Activated T-cell treated with anti-CD3 and anti-CD28 coated beads, Interleukin-2, amount 50 U/mL, for 72 hours (primary cell): ENCODE measurements at places on chromosomes 1 and 21. TPM values are rescaled to one million over a fixed set of nuclear protein-coding genes. Genes with fewer than 3 reads are reported as not detected.

The MCOLN2 gene
- total RNA-seq: 76.3 TPM

The OLFML2B gene
- not detected for total RNA-seq

The MCOLN3 gene
- 0.74 TPM for total RNA-seq

The CLCNKB gene
- total RNA-seq: not detected

The SH2D1B gene
- not detected for total RNA-seq

- DNase-seq: no peak
Observed at GRCh38 chr1:50174101-50174500, 65.4 kb downstream of the ELAVL4 start.

GRCh38 chr1:44717156-44717555 lies 13.8 kb downstream of the RNU5D-1 start:
- no peak for DNase-seq

DNA sequence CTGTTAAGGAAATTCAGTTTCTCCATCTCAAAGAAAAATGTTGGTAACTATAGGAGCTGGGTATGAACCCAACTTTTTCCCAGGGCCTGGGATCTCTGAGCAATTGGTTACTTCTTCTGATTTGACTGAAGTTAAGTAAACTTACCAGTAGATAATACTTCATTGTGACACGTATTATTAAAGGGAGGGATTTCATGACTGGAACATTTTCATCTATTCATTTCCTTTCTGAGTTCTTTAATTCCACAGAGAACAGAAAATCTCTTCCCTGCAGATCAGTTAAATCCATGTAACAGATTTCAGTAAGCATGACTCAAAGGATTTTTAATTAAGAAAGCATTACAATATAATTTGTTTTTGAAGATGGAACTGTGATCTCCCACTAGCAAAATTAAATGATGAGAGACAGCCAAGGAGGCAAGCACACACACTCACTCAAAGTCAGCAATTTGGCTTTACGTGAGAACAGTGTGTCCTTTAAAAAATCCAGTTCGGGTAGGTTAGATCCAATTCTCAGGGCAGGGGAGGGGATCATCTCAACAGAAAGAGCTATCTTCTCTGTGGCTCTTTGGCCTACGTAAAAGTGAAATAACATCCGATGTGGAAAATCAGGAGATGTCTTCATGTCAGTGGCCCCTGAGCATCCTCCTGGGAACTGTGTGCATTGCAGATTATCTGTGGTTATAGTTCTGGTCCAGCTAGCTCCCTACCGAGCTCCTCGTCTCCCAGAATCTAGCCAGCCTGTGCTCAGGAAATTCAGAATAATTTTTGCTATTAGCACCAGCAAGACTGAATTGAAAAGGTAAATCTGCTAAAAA lies 10.8 kb upstream of the MYOC start:
- DNase-seq: no peak

- DNase-seq: no peak
Observed at GRCh38 chr1:229266832-229267500, 3.9 kb upstream of the RAB4A start.

DNA sequence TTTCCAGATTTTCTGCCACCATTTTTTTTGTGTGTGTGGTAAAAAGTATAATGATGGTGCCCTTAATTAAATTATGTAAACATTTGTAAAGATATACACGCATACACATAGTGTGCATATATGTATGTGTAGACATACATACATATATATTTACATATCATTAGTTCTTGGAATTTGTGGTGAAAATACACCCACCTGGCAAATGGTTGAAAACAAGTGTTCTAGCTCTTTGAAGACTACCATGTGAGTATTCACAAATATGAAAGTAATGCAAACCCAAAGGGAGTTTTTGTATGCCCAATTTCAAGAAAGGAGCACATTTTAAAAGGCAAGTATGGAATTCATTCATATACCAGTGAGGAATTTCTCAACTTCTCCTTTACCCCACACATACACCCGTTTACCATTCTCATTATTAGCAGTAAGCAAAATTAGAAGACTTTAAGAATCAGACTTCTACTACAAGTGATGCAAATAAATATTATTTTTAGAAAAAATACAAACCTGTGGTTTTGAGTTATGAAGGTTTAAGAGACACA lies 8.0 kb downstream of the RABGAP1L start:
- no peak for DNase-seq

- DNase-seq: no peak
Observed at GRCh38 chr1:239263801-239264200, 122.6 kb upstream of the CHRM3 start.

GRCh38 chr1:15231714-15232201 lies 15.3 kb upstream of the FHAD1 start:
- peak; percentile 49 for DNase-seq

GRCh38 chr21:27024301-27024700 lies 57.4 kb upstream of the ADAMTS5 start:
- no peak for DNase-seq

GRCh38 chr1:55150880-55151588 lies 64.1 kb downstream of the USP24 start:
- no peak for DNase-seq

DNA sequence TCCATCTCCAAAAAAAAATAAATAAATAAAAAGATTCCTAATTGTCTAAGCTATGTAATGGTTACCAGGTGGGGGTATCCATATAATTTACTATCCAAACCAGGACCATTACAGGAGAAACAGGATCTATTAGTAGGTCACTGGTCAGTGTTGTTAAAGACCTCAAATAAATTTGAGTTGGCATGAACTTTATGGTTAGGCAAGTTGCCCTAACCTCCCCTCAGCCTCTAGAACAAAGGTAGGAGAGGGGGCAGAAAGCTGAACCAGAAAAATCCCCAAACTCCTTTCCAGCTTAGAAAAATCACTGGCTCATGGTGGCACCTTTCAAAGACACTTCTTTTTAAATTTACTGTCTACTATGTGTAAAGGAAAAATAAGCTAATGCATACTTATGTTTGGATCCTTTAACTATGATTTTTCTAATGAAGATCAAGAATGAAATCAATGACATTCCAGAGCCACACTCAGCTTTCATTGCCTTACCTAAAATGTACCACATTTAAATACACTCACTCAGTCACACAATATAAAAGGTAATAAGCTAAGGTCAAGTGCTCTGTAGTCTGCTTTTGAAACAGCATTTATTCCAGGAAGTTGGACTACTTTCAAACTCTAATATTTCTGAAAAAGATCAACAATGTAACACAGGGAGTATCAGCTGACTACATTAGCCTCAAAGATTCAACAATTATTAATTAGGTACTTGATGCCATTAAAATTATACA lies 13.8 kb downstream of the EIF4G3 start:
- no peak for DNase-seq

- no peak for DNase-seq
Observed at GRCh38 chr1:157352817-157353408, 199.4 kb downstream of the FCRL5 start.

- no peak for DNase-seq
Observed at GRCh38 chr1:204348242-204348641, 11.5 kb downstream of the PLEKHA6 start.

GRCh38 chr1:204361341-204361771 lies 1.6 kb upstream of the PLEKHA6 start:
- DNase-seq: no peak

DNA sequence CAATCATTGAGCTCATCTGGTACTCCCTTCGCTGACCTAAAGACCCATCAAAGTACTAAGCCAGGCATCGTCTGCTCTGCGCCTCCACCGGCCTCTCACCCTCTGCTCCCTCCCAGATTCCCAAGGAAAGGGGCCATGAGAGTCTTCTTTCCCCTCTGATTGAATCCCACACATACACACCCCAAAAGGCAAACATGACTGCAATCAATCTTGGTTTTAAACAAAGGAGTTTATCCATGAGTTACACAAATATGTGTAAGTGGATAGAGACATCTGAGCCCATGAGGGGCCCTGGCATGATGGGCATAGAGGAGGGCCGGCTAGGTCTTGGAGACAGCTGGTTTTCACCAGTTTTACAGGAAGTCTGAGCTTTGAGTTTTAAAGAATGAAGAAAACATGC lies 50.9 kb downstream of the CAPN2 start:
- DNase-seq: no peak

GRCh38 chr1:231020816-231021215 lies 19.2 kb downstream of the FAM89A start:
- DNase-seq: no peak

DNA sequence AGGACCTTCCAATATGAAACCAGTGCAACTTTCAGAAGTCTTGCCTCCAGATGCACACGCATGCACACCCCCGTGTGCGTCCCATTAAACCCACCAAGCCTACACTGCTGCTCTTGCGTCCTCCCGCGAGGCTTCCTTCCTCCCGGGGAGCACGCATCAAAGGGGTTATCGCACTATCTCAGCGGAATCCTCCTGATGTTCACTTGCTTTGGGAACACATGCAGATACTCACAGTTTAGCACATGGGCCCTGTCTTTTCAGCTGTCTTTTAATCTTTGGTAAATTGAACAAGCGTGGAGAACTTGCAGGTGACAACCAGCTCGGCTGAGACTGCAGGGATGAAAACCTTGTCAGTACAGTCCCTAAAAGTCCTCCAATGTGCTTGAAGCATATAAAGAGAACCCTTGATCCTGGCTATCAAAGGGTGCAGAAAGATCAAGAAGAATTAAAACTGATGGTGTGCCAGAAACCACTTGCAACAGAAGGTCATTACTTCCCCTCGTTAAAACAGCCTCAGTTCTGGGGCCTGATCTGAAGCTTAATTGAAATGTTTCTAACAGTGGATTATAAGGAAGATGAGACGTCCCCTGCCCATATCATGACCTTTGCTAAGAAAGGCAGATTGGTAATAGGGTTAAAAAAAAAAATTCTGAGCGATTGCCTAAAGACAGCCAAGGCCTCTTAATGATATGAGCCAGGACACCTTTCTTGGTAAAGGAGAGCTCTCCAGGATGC lies 149.4 kb upstream of the LMO4 start:
- DNase-seq: no peak

DNA sequence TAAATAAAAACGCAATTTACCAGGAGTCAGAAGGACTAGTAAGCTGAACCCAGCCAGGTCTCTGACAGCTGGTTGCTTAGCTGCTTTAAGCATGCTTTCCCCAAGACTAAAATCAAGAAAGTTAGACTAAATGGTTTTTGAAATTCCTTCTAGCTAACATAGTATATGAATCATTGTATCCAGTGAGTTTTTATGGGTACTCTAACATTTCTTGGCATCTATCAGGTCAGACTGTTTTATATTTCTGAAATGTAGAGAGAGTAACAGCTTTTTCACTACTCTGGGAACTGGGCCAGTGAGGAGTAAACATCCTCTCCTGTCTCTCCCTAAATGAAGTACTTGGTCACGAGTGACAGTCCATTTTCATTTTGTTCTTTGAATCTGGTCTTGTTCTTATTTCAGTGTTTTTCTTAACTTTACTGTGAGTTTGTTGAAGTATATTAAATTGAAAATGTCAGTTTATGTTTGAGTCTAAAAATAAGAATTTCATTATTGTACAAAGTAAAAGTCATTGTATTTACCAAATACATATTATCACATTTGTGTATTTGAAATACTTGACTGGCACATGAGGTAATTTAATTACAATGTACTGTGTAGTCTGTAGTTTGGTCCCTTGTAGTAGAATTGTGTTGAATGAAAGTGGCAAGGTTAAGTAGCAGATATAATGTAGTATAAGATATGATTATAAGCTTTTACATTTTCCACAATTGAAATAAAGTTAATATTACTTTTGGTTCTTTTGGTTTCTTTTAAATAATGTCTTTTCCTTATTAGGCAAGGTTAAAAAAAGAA lies 47.6 kb downstream of the PKN2 start:
- DNase-seq: no peak

GRCh38 chr1:201944002-201944401 lies 2.3 kb downstream of the LMOD1 start:
- no peak for DNase-seq

DNA sequence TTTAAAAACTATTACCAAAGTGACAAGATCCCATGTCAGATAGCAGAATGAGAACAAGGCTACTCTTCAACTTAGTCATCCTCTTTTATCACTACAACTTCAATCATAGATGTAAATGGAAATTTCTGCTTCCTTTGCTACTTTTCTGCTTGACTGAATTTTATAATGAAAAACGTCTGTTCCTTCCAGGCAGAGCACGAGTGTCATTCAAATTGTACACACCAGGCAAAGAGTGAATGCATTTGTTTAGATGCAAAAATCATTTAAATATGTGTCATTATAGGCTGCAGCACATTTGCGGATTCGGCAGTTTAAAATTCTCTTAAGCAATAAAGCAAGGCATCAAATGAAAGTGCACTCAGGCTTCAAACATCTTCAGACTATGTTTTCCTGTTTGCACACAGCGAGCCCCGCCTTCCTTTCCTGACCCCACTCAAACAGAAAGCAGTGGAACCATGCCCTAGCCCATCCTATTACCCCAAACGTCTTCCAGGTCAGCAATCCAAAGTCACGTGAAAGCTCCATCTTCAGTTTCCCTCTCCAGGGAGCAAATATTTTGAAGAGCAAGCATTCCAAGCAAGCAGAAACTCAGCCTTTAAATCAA lies 99.6 kb downstream of the APP start:
- peak; percentile 17 for DNase-seq

DNA sequence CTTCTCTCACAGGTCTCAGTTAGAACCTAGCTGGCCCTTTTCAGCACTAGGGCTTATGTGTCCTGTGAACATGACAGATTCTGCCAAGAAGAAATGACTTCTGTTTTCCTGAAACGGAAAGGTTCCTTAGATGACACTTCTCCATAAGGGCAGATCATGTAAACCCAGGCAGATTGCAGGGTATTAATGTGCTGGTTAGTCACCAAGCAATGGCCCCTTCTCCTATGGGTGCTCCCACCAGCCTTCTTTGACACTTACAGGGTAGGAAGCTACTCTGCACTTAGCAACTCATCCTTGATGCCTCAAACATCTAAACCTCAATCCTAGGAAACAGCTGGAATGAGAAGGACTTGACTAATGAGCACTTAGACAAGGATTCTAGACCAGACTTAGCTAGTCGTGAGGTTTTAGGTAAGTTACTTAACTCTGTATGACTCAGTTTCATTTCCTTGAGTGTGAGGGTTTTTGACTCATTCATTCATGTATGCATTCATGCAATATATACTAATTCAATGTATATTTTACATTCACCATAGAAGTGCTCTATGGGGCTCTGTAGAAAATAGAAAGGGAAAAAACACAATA lies 74.1 kb upstream of the PLXNA2 start:
- DNase-seq: no peak

GRCh38 chr1:157485793-157486192 lies 66.5 kb downstream of the FCRL5 start:
- DNase-seq: no peak
